ENCODE measurements at places on chromosomes 12 and 14.

DNA sequence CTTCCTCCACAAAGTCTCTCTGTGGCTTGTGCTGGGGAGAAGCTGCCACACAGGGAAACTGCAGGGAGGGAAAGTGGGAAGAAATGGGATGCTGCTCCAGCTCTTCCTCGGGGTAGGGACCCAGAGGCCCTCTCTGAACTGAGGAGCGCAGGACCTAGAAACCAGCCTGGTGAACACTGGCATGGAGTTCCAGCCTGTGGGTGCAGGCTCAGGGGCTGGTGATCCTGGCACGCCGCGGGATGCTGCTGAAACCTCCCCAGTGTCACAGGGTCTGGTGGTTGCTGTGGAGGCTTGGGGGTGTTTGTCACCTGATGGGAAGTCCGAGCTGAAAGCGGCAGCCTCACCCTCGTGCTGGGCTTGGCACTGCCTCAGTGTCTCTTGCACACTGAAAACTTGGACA, 5.2 kb upstream of the KRT75 start:
- no peak for DNase-seq

DNA sequence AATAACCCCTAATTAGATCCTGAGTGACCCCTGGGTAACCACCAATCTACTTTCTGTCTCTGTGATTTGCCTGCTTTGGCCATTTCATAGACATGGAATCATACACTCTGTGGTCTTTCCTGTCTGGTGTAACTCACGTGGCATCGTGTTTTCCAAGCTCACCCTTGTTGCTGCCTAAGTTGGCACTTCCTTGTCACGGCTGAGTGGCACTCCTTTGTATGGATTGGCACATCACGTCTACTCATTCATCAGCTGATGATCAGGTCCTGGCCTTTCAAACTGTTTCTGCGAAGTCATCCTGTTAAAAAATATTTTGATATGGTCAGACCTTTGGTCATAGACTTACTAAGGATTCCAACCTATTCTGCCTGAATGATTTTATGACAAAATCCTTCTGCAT, 87.7 kb downstream of the GLT1D1 start:
- no peak for DNase-seq

- DNase-seq: no peak
Observed at GRCh38 chr12:50661300-50662115, 102.4 kb upstream of the ATF1 start.

DNA sequence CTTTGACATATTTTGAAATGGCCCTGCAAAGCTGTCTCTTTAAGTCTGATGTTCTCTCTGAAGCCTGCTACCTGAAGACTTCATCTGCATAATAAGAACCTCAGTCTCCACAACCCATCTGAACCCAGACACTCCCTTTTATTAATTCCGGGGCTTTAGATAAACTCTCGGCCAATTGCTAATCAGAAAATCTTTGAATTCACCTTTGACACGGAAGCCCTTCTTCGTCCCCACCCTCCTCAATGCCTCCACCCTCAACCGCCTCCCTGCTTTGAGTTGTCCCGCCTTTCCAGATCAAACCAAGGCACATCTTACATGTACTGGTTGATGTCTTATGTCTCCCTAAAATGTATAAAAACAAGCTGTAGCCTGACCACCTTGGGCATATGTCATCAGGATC, 17.6 kb downstream of the OR6J1 start:
- no peak for DNase-seq

DNA sequence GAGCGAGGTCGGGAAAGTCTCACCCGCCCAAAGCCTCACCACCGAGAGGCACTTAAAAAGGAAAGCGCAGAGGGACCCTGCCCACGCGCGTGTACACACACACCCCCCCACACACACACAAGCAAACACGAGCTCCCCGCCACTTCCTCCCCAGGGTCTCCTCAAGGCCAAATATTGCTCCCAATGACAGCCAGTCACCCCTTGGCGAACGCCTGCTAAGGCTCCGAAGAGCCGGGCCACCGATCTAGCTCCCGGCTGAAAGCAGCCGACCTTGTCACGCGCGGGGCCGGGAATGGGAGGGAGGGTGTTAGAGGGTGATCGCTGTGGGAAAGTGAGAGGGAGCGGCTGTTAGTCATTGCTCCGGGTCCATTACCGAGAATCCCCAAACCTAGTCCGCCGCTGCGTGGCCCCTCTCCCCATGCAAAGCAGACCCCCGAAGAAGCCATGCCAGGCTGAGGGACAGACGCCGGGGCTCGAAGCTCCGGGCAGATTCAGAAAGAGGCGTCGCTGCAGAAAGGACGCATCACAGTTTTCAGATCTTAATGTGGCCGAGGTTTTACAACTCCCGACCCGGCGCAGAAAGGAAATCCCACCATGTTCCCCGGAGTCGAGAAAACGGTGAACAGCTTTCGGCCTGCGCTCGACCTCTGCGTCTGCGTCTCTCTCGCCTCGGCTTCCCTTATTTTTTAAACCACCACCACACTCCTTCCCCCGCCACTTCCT, 2.6 kb downstream of the BMP4 start:
- DNase-seq: no peak

DNA sequence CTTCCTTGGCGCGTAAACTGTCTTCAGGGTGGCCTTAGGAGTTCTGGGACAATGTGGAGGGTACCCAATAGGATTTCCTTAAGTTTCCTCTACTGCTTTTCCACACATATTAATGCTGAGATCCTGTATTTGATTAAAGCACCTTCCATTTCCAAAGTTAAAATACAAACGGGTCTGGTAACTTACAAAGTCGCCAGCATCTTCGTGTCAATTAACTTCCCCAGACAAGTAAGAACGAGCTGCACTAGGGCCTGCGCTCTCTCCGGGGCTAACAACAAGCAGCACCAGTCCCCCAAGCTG, 130.9 kb downstream of the NDUFA12 start:
- DNase-seq: no peak

DNA sequence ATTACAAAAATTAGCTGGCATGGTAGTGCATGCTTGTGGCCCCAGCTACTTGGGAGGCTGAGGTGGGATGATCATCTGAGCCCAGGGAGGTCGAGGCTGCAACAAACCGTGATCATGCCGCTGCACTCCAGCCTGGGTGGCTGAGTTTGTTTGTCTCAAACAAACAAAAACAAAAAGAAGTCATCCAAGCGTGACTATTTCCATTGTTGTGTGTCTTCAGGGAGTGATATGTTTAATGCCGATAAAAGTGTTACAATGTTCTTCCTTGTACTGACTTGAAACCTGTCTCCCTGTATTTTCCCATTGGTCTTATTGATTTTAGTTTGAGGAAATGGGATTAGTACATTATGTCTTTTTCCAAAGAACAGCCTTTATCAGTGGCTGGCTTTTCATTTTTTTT, 75.6 kb upstream of the USP44 start:
- DNase-seq: no peak

DNA sequence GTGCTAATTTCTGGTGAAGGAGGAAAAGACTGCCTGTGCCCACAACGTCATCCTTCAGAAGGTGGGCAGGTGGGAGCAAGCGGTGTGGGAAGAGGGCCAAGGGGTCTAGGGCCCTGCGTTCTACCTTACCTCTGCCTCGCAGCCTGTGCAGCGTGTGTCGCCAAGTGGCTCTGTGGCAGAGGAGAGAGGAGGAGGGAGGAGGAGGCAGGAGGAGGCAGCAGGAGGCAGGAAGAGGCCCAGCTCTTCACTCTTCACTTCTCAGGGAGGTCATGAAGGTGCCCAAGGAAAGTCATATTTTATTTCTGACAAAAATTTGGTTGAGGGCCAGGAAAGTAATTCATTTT, 177.9 kb downstream of the MYRFL start:
- no peak for DNase-seq

DNA sequence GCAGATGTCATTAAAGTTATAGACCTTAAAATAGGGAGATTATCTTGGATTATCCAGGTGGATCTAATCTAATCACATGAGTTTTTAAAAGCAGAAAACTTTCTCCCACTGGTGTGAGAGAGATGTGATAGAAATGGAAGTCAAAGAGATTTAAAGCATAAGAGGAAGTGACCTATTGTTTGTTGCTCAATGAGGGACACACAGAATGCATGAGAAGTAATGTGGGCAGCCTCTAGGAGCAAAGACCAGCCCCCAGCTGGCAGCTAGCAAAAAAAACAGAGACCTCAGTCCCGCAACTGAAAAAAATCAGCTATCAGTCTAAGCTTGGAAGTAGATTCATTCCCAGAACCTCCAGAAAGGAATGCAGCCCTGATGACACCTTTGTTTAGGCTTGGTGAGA, 24.6 kb upstream of the ANP32D start:
- DNase-seq: no peak

- no peak for DNase-seq
Observed at GRCh38 chr12:111942557-111942956, 70.4 kb downstream of the TMEM116 start.

DNA sequence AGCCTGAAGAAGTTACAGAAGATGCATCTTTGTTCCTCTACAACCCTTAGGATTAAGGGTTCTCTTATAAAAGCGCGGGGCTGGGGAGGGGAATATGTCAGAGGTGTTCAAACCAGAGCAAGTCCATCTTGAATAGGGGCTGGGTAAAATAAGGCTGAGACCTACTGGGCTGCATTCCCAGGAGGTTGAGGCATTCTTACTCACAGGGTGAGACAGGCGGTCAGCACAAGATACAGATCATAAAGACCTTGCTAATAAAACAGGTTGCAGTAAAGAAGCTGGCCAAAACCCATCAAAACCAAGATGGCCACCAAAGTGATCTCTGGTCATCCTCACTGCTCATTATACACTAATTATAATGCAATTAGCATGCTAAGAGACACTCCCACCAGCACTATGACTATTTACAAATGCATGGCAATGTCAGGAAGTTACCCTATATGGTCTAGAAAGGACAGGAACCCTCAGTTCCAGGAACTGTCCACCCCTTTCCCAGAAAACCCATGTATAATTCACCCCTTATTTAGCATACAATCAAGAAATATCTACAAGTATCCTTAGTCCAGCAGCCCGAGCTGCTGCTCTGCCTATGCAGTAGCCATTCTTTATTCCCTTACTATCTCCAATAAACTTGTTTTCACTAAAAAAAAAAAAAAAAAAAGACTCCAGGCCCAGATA, 108.1 kb upstream of the FOXN3 start:
- no peak for DNase-seq

DNA sequence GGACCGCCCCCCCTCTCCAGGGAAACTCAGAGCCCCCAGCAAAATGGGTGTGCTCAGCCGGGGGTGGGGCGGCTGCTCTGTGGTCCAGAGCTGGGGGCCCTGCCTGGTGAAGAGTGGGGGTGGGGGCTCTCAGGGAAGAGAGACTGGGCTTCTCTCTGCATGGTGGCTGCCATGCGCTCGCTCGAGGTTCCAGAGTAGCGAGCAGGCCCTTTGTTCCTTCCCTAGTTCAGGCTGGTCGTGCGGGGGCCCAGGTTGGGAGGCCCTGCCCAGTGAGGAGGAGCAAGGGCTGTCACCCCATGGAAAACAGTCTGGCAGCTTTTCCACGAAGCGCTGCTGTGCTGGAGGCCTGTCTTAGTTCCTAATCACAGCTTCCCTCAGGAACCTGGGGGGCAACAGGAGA, 134.6 kb downstream of the AEBP2 start:
- DNase-seq: no peak

DNA sequence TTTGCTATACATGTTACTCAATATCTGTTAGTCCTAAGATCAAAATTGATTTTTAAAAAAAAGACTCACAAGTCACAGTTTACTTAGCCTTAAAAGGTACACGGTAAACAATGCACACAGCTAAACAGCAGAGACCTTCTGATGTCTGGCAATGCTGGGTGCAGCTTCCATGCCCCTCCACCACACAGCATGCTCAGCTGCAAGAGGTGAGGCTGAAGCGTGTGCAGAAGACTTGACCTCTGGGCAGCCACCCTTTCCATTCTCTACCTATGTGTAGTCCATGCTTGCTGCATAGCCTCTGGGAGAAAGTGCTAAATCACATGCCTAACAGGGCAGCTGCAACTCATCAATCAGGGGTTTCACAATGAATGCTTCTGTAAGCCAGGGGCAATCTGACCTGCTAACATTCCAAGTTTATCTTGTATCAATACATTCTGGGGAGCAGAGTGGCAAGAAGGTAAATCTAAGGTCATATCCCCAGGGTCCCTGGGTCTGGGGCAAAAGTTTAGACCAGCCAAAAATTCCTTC, 44.5 kb upstream of the AMN1 start:
- no peak for DNase-seq

DNA sequence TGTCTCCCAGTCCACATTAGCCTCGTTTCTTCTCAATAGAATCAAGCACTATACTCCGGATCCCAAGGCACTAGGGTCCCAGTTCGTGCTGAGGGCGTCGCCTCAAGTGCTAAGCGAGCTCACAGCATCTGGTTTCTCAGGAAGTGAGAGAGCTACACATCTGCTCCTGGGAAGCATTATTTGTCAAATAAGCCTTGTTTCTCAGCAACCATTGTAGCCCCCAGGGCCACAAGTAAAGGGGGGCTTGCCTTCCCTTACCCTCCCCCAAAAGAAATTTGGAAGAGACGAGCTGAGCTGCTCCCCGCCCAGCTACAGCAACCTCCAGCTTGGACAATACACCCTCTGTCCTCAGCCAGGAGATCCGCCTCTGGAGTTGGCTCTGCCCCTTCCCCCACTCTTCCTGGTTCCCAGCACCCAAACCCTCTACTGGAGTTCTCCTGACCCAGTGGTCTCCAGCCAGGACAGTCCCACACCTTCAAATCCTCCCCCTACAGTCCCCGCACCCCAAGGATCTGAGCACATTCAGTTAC, 5.7 kb upstream of the TNS2 start:
- no peak for DNase-seq

DNA sequence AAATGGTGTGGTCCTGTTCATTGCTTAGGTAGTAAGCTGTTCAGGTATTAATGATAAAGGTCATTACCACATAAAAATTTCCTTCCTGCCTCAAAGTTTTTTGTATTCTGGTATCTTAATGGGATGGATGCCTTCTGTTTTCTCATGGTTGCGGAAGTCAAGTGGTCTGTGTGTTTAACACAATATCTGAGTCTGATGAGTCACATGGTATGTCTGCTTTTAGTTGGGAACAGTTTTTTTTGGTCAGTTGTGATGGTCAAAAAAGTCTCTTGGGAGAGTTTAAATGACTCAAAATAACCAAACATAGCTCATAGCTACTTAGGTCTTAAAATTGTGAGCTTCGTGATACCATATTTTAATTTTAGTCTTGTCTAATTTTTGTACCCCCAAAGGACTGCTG, 40.7 kb downstream of the STK38L start:
- no peak for DNase-seq

DNA sequence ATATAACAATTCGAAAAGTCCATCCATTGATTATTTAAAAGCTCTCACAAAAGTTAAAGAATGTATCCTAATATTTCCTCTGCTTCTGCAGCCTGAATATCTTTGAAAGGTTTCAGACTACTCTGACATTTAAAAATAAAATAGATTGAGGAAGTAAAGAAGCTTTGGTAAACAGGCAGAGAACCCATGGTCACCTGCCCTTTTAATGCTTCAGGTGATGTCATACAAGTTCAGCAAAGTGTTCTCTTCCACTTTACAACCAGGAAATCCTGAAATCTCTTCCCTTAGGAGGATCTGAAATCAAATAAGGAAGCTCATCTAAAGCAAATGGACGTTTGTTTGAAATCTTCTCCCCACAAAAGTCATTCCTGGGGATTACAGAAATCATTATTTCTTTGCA, 322.4 kb downstream of the PDZRN4 start:
- no peak for DNase-seq

DNA sequence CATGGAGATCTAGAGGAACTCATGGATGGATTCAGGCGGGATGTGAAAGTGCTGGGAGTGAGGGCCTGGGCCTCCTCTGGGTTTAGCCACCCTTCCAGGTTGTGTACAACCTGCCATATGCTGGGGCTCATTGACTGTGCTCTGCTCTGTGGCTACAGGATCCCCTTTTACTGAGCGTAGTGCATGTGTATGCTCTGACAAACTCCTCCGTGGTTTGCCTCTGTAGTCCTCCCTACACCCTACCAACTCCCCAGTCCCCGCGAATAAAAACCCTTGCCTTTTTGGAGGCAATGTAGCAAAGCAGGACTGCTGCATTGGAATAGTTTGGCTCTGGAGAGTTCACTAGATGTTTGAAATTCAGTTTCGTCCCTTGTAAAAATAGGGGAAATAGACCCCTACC, 17.4 kb downstream of the JDP2 start:
- no peak for DNase-seq
